Mesenteric fat pad (tissue), 1 donor: ENCODE measurements at places on chromosomes 12 and 14. TPM values are rescaled to one million over a fixed set of nuclear protein-coding genes. Genes with fewer than 3 reads are reported as not detected.

- DNase-seq, result no peak
Measured at GRCh38 chr12:57388425-57388824, 42.4 kb downstream of the R3HDM2 start.

The IRAK3 gene
- total RNA-seq, result 58.9 TPM

- no peak for DNase-seq
Measured at GRCh38 chr12:106981788-106982187, 5.2 kb downstream of the MTERF2 start.

DNA sequence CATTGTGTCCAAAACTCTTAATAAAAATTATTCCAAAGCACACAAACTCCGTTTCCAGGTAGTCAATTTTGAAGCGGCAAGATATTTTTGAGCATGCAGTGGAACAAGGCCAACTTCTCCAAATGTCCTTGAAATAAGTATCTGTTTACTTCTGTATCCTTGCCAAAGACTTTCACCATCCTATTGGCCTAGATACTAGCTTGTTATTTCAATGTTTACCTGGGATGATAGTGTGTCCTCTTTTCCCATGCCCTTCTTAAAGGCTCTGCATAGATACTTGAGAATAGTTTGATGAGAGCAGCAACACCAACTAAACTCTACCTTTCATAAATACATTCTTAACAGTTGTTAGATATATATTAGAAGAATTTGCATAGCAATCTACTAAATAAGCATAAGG is 160.9 kb downstream of the KCNC2 start:
- DNase-seq, result no peak

DNA sequence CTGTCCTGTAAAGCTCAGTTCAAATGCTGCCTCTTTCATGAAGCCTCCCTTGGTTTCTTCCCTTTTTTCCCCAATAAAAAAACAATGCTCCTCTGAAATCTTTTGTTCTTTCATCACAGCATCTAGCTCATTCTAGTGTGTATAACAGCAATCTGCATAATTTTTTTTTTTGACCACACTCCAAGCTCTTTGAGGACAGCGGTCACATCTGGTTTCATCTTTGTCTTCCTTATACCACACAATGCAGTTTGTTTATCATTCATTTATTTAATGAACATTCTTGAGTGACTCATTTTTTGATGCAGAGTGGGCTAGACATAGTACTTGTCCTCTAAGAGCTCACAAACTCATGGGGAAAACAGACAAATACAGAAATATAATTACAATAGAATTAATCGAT is 7.3 kb downstream of the GNG2 start:
- no peak for DNase-seq
